Stimulated activated CD8-positive, alpha-beta memory T cell treated with anti-CD3 and anti-CD28 coated beads, Interleukin-7, amount 100 ng/mL, for 48 hours (primary cell): ENCODE measurements at places on chromosomes 1 and 21.

DNA sequence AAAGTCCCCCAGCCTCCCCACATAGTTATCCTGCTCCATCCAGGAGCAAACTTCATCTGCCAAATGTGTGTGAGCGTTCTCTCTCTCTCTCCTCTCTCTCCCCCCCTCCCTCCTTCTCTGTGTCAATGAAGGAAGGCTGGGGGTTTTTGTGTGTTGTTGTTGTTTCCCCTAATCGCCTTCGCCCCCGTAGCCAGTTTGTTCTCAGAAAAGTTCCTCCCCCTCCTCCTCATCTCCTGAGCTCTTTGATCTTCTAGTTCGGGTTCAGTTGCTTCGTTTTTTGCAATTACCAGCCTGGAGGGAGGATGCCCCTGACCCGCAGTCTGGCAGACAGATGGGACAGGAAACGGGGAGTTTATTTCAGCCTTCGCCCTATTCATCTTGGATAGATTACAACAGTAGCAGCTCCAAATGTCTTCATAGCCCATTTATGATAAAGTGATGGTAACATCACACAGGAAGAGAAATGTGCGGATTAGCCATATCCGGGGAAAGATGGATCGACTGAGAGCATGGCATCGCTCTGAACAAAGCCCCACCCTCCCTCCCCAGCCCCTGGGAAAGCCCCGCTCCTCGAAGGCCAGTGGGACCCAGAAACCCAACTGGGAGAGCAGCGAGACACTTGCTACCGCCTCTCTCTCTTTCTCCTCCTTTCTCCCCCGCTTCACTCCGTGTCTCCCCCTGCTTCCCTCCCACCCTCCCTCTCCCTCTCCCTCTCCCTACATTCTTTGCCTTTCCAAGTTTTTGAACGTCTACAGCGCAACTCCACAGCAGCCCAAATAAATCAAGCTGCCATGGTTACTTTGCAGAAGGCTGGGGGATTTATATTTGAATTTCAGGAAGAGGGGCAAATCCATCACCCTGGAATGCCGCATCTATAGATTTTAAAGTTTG, 139.7 kb upstream of the ARHGEF16 start:
- DNase-seq, result no peak

- no peak for DNase-seq
Measured at GRCh38 chr1:17122521-17123164, 3.4 kb upstream of the PADI2 start.

DNA sequence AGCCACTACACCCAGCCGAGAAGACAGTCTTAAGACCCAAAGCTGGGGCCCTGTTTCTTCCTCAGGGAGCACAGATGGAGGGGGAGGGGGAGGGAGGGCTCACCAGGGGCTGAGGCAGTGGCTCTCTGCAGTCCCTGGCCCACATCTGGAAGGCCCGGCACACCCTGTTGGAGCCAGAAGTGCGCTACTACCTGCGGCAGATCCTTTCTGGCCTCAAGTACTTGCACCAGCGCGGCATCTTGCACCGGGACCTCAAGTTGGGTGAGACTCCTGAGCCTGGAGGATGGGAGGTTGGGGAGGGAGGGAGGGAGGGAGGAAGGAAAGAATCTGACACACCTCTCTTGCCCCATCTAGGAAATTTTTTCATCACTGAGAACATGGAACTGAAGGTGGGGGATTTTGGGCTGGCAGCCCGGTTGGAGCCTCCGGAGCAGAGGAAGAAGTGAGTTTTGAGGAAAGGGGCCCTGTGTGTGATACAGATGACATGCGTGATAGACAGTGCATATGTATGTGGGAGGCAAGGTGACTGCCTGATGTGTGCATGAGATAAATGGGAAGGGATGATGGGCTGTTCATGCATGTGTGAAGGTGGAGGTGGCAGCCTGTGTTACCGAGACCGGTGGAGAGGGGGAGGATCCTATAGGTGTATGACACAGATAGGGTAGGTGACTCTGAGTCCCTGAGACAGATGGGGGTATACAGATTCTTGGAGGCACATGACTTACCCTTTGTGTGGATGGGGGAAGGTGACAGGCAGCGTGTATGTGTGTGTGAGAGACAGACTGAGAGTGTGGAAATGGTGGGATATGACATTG, 1.5 kb downstream of the PLK3 start:
- DNase-seq, result no peak

- DNase-seq, result no peak
Measured at GRCh38 chr1:170674239-170674638, 10.3 kb downstream of the PRRX1 start.

- no peak for DNase-seq
Measured at GRCh38 chr1:197342669-197343068, 74.6 kb downstream of the CRB1 start.
